ENCODE measurements at places on chromosomes 5 and 9.

DNA sequence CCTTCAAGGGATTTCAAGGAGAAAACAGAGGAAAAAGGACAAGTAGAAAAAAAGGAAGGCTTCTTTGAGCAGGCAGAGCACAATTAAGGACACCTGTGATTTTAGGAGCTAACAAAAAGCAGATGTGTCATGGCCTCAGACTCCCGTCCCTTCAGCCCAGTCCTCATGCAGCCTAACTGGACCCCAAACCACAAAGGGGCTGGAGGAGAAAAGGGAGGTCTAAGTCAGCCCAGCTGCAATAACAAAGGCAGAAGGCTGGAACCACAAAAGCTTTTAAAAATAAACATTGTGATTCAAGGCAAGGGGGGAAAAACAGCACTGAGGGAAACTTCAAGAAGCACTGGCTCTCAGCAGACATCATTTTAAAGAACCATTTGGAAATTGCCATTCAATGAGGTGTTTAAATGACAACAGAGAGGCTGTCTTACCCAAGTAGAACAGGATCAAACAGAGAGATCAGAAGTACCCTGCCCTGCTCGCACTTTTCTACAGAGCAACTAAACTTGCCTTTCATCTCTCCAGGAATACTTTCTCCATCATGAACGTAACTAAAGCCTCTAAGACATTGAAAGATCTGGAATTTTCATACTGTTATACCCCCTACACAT, 89.3 kb downstream of the SEMA5A start:
- no peak for DNase-seq

GRCh38 chr5:15013654-15014463, 142.3 kb upstream of the ANKH start:
- no peak for DNase-seq

DNA sequence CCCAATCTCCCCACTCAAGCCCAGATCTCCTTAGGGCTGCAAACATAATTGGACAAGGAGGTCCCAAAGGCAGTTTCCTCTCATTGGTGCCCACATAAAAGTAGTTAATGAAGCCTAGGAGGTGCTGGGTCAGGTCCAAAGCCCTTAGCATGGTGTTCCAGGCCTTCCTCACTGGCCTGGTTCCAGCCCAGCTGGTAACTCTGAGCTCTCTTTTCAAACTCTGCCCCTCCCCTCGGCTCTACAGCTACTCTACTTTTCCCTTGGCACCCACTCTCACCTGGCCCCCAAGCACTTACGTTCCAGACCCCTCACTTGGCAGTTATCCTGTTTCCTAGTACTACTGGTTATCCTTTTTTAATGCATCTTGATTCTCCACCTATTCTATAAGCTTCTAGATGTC, 9.9 kb downstream of the SEPTIN8 start:
- DNase-seq, result no peak

DNA sequence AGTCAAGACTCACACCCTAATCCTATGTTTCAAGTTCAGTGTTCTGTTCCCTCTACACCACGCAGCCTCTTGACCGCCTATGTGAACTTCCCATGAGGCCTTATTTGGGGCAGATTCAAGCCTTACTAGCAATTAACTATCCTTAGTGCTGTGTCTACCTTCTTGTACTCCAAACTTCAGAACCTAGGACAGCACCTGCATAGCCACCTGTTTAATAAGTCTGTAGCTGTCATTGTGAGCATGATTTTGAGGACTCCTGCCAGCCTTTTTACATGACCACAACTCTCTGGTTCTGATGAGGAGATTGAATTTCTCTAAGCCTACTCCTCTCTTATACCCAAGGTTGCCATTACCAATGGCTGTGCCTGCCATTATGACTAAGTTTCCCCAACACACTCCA, 50.8 kb upstream of the PCSK1 start:
- no peak for DNase-seq

DNA sequence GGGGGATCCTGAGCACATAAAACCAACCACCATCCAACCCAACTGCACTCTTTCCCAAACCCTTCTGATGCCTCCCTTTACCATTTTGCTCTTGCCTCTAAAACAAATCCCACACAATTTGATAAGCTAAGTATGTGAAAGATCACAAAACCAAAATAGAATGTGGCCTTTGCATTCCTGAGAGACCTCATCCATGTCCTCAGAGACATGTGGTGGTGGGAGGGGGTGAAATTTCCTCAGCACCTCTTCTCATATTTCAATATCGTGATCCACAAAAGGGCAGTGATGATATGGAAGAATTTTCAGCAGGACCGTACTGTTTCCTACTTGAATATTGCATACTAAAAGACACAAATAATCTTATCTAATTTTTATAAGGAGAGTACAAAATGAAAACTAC, 423.3 kb downstream of the TLE1 start:
- no peak for DNase-seq
